Suprapubic skin (tissue), 4 donors: ENCODE measurements at places on chromosomes 1 and 21.

GRCh38 chr1:44497422-44498170 is 92.5 kb downstream of the RNF220 start:
- DNase-seq, result no peak

GRCh38 chr1:224223819-224224714 is 41.0 kb downstream of the DEGS1 start:
- DNase-seq, result no peak

- DNase-seq, result no peak
Measured at GRCh38 chr1:158163000-158163947, 17.4 kb upstream of the CD1D start.

DNA sequence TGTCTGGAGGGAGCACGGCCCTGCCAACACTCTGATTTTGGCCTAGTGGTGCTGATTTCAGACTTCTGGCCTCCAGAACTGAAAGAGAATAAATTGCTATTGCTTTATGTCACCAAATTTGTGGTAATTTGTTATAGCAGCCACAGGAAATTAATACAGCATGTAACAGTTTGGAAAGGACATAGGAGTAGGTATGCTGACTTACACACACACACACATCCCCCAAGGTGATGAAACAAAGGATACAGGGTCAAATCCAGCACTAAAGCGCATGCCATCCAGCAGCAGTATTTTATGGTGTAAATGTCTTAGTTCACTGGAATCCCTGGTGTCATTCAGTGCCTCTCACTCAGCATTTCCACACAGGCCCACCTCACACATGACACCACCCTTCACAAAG is 72.2 kb upstream of the MAN1A2 start:
- DNase-seq, result no peak

- no peak for DNase-seq
Measured at GRCh38 chr1:59688976-59689375, 125.8 kb upstream of the HOOK1 start.

DNA sequence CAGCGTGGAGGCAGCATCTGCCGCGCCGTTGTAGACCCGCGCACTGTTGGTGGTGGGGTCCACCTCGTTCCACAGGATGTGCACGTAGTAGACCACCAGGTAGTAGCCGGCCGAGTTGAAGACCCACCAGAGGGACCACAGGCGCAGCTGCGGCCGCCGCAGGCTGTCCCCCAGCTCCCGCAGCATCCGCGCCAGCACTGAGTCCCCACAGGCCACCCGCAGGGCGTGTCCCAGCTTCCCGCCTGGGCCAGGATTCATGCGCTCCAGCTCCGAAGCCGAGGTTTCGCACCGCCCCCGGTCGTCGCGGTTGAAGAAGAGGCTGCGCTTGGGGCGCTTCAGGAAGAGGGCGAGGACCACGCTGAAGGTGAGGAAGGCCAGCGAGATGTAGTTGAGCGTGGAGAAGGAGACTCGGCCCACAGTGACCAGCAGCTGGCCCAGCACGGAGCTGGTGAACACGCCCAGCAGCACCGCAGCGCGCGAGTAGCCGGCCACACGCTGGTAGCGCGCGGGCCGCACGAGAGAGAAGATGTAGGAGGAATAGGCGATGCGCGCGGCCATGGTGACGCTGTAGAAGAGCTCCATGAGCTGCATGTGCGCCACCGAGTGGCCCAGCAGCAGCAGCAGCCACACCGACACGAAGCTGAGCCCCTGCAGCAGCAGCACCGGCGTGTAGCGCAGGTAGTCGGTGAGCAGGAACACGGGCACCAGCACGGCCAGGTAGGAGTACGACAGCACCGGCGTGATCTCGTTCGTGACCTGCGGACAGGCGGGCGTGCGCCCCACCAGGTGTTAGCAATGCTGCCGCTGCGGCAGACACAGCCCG is 10.6 kb downstream of the SLC19A1 start:
- peak; percentile 54 for DNase-seq

GRCh38 chr21:43369124-43369523 is 57.8 kb downstream of the SIK1 start:
- DNase-seq, result no peak

DNA sequence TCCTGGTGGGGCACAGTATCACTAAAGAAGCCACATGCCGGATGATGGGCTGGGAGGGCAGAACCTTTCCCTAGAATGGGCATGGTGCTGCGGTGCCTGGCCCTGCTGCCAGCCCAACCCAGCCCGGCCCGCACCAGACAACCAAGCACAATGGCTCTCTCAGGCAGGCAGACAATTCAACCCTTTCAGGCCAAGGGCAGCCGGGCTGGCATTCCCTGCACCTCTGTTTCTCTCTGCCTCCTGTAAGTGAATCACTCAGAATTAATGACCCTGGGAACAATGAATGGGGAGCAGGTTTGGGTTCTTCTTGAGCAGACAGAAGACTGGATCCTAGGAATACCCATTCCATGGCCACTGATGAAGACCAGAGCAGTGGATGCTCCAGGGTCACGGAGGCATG is 41.0 kb upstream of the IFFO2 start:
- no peak for DNase-seq

DNA sequence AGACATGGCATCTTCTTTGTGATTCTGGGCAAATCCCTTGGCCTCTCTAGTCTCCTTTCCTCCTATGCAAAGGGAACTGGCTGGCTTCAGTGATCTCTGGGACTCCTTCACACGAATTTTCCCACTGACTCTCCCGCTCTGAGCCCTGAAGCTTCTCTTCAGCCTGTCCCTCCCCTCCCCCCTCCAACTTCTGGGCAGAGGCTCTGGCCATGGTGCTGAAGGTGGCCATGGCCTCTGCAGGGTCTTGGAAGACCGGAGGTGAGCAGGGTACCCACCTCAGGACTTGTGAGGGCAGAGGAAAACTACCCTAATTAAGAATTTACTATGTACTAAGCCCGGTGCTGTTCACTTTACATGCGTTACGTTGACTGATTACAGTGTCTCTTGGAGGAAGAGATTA is 29.4 kb upstream of the POU3F1 start:
- no peak for DNase-seq

GRCh38 chr1:168491527-168492164 is 52.2 kb downstream of the XCL2 start:
- DNase-seq, result no peak

GRCh38 chr1:226633541-226634165 is 85.1 kb downstream of the STUM start:
- DNase-seq, result peak; percentile 71

GRCh38 chr21:42148584-42148983 is 70.4 kb upstream of the ABCG1 start:
- DNase-seq, result peak; percentile 16

GRCh38 chr1:2160451-2161300 is 33.9 kb downstream of the FAAP20 start:
- DNase-seq, result no peak

- no peak for DNase-seq
Measured at GRCh38 chr1:58879464-58879863, 95.6 kb upstream of the JUN start.

DNA sequence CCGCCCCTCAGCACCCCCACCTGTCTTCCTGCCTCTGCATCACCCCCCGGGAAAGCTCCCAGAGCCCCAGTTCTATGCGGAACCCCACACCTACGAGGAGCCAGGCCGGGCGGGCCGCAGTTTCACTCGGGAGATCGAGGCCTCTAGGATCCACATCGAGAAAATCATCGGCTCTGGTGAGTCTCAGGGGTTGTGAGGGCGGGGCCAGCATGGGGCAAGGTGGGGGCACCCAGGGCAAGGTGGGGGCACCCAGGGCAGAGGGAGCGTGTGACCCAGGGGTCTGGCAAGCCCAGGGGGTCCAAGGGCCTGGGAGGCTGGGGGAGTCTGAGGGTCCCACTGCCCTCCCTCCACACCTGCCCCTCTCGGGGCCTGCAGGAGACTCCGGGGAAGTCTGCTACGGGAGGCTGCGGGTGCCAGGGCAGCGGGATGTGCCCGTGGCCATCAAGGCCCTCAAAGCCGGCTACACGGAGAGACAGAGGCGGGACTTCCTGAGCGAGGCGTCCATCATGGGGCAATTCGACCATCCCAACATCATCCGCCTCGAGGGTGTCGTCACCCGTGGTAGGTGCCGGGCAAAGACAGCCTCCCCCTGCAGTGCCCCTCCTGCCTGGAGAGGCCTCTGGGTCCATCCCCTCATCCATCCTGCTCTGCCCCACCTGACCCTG is 34.1 kb downstream of the EPHA8 start:
- DNase-seq, result no peak

GRCh38 chr1:248861616-248862015 is 2.7 kb upstream of the ZNF692 start:
- DNase-seq, result no peak

DNA sequence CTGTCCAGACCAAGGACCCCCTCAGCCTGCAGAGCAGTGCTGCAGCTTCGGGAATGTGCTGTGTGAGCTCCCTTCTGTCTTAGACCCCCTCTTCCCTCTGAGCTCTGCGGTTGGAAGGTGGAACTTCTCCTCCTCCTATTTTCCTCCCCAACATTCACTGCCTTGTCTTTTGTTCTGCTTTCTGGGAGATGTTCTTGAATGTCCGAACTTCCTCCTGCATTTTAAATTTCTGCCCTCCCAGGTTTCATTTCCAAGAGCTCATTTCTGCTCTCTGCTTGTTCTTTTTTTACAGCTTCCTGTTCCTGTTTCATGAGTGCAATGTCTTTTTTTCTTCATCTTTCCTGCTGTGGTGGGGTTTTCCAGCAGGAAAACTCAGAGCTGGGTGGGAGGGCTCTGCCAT is 29.3 kb downstream of the RRP1 start:
- DNase-seq, result no peak

DNA sequence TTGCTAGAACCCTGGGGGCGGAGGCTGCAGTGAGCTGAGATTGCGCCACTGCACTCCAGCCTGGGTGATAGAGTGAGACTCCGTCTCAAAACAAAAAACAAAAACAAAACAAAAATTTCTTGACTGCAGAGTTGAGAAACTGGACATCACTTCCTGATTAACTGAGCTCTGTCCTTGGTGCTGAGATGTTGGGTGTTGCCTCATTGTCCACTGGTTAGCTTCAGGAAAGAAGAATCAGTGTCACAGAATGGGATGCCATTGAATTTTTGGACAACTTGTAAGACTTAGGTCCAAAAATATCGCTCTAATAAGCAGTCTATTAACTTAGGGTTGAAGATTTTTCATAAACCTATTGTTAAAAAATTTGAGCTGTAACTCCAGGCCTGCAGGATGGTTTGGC is 23.8 kb upstream of the KCNA10 start:
- no peak for DNase-seq

- DNase-seq, result no peak
Measured at GRCh38 chr1:33388805-33389771, 41.8 kb downstream of the PHC2 start.

DNA sequence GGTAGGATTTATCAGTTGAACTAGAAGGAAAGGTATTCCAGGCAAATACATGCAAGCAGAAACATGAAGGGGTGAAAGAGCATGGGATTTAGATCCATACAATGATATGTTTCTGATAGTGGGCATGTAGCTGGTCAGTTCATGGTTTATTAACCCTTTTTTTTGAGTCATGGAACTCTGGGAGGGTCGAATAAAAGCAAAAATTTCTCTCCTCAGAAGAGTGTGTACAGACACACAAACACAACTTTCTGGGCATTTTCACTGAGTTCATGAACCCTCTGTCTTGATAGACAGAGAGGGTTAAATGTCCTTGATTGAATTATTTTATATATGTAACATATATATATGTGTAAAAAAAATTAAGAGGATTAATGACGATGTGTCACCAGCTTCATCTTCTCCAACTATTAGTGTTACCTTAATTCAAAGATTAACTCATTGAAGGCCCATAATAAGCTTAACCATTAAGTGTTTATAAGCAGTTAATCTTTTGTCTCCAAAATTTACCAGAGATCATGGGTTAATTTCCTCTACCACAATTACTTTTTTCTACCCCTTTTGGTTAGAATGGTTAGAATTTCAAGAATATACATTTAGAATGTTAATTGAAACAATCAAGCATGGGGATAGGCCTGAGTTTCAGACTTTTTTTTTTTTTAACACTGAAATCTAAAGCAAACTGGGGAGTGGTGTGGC is 4.6 kb downstream of the JUN start:
- DNase-seq, result no peak

DNA sequence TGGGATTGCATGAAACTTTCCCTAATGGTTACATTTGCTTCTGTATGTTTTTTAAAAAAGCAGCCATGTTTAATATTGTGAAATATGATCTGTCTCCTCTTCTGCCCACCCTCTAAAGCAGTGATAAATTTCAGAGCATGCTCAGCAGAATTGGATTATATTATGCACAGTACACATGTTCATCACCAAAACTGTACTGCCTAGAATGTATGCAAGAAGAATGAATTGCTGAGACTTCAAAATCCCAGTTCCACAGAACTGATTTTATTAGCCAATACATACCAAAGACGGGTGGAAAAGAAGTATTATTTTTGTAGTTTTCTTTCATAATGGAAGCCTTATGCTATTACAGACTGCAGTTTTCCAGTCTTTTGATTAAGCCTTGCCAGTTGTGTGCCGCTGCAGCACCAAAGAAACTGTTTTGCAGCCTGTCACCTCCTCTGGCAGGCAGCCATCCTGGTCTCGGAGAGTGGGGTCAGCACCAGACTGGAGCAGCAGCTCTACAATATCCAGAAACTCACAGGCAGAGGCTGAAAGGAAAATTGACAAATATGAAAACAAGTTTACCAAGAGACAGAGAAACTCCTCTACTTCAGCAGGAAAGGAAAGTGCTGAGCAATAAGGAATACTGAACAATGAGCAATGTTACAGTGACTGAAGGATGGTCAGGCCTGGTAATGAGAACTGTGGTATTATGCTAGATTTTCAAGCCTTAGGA is 58.1 kb downstream of the LHX4 start:
- DNase-seq, result no peak

GRCh38 chr1:167934426-167935215 is 1.9 kb upstream of the DCAF6 start:
- DNase-seq, result no peak

DNA sequence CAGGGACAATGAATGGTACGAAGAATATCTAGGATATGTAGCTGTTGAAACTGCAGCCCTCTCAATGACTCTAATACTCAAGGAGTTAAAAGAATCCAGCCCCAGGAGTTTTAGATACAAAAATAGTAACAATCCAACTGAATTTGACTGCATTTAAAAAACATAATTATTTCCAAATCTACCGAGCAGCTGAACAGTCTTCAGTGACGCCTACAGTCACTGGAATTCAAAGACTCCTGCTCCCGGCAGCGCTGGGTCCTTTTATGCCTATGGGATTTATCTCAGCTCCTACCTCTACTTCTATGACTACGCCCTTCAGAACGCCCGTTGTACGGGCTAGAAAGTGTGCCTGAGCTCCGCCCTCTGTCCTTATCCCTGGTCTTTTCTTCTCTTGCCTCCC is 55.7 kb downstream of the WARS2 start:
- DNase-seq, result no peak

GRCh38 chr1:15799928-15800835 is 7.3 kb downstream of the UQCRHL start:
- no peak for DNase-seq
